Right renal cortex interstitium (tissue), 3 donors: ENCODE measurements at places on chromosomes 16 and 17. TPM values are rescaled to one million over a fixed set of nuclear protein-coding genes. Genes with fewer than 3 reads are reported as not detected.
A peak's percentile ranks its signal among the peaks of the same experiment; 100 is the strongest.

DNA sequence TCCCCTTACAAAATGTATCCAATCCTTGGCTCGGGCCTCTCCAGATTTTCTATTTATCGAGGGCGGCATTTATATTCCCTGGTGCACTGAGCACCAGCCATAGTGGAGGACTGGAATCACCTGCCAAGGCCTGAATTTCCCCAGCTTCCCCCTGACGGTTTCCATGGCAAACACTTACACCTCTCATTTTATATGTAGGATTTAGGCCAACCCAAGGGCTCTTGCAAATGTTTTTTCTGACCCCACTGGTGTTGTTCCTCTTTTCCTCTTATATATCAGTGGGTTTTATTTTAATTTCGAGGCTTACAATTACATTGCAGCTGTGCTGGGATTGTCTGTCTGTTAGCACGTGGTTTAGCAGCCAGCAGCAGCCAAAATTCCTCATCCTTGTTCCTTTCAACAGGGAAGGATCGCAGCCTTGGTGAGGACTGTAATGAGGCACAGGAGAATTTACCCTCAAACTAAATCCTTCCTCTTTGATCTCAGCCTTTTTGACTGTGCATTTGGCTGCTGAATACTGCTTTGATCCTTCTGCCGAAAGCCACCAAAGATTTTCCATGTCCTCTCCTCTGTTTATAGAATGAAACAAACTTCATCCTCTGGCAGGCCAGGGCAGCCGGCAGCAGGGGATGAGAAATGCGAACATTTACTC is 26.5 kb upstream of the CES5A start:
- no peak for DNase-seq

DNA sequence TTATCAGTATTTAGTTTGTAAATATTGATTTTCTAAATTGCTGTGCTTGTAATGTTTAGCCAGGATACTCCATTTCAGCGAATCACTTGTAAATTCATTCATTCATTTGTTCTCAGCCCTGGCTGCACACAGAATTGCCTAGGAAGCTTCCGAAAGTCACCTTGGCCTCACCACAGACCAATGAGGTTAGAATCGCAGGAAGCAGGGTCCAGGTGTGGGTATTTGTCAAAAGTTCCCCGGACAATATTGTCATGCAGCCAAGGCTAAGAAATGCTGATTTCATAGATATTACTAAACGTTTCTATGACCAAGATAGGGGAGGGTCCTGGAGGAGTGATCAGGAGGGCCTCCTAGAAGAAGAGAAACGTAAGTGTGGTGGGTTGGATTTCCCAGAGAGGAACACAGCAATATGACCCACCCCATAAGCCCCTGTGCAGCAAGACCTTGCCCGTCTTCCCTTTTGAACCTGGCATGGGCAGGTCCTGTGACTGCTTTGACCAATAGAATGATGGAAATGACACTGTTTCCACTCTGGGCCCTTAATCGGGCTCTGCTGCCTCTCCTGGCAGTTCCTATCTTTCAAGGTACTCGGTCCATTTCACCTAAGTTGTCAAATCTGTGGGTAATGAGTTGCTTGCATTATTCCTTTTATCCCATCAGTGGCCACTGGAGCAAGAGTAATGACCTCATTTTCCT is 238.7 kb downstream of the FOXL1 start:
- no peak for DNase-seq

DNA sequence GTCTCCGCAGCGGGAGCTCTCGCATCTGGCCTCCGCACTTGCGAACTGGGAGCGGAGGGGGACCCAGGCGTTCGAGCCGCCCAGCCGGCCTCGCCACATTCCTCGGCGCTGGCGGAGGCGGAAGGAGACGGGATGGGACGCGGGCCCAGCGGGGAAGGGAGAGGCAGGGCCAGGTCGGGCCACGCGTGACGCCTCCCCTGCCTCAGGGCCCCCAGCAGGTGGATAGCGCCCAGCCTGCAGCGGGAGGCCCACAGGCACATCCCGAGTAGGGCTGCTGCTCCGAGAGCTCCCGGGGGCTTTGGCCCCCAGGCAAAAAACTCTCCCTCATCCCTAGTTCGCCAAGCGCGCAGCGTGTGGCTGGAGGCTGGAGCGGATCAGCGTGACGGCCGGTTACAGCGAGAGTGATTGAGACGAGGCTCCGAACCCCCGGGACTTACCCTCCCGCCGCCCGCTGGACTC is 800 bp downstream of the PLEKHH3 start:
- DNase-seq = no peak

DNA sequence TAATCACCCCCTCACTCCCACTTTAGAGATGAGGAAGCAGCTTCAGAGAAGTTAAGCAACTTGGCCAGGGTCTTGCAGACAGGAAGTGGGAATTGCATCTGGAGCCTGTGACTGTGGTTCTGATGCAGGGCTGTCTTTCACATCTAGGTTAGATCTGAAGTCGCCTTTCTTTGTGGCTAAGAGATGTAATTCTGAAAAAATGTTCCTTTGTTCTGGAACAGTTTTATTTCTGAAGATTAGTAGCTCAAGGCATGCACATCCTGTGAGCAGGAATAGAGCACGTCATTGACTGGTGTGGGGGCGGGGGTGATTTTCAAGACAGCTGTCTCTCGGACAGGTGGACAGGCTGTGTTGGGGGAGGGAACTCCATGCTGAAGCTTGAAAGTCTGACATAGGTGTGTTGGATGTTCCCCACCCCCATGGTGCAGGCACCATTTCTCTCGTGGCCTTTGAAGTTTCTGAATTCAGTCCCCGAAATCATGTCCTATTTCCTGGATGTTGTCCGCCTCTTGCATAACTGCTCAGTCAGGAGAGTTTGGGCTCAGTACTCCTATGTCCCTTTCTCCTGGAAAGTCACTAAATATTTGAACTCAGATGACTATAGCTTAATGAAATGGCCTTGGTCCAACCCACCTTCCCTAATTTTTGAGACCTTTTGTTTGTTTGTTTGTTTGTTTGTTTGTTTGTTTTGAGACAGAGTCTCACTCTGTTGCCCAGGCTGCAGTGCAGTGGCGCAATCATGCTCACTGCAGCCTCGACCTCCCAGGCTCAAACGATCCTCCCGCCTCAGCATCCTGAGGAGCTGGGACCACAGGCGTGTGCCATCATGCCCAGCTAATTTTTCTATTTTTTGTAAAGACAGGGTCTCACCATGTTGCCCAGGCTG is 21.0 kb upstream of the HERPUD1 start:
- no peak for DNase-seq

- no peak for DNase-seq
Observed at GRCh38 chr17:1179818-1180742, at the start of gene ABR. Gene ABR, minus strand, starts transcription at chr17:1179981. Its CDS starts 254 bp downstream, at chr17:1179727.

DNA sequence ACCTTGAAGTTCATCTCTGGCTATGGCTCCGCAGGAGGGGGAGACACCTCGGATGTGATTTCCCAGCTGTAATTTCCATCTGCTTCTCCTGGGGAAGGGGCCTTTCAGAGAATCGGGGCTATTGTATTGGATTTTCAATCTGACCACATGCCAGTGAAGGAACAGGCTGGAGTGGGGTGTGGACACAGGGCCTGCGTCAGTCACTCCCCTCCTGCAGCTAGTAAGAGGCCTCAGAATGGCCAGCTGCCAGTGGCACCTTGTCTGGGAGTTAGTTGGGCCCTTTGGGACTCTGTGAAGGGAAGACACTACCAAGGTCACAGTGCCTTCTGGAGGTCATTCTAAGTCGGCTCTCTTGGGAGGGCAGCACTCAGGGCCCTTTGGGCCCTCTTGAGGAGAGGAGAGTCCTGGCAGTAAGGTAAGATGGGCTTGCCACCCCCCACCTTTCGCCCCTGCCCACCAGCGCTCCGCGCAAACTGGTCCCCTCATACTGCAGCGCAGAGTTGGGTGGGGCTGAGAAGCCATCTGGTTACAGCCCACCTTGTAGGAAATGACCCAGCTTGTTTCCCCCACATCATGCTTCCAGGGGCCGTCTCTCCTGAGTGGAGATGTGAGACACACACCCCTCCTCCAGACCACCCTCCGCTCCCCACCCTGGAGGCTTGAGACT is 5.4 kb downstream of the NXPH3 start:
- DNase-seq = no peak

DNA sequence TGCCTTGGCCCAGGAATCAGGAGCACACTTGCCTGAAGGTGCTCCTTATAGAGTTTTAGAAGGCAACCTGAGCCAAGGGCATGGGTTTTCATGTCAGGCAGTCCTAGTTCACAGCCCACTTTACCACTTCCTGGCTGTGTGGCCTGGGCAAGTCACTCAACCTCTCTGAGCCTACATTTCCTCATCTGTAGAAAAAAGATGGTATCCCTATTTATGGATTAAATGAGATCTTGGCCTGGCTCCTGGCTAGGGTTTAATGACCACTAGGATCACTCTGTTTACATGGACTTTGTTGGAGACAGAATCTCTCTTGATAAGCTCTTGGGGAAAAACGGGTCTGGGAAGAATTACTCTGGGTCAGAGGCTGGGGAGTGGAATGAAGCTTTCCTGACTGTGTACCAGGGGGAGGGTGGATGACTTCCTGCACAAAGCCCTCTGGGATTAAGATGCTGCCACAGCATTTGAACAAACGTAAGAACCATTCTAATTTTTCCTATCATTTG is 2.3 kb downstream of the MT2A start:
- DNase-seq = no peak

GRCh38 chr17:2044263-2044894 is 2.6 kb downstream of the OVCA2 start:
- no peak for DNase-seq

GRCh38 chr17:57102122-57102521 is 17.1 kb downstream of the AKAP1 start:
- DNase-seq = no peak

DNA sequence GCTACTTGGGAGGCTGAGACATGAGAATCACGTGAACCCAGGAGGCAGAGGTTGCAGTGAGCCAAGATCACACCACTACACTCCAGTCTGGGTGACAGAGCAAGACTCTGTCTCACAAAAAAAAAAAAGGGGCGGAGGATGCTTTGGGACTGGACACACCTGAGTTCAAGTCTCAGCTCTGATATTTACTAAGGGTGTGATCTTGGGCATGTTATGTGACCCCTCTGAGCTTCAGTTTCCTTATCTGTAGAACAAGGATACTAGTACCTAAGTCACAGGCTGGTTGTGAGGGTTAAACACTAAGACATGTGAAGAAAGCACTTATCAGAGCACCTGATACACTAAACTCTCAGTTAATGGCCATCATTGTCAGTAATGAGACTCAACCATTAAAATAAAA is 25.9 kb downstream of the HOXB1 start:
- no peak for DNase-seq

DNA sequence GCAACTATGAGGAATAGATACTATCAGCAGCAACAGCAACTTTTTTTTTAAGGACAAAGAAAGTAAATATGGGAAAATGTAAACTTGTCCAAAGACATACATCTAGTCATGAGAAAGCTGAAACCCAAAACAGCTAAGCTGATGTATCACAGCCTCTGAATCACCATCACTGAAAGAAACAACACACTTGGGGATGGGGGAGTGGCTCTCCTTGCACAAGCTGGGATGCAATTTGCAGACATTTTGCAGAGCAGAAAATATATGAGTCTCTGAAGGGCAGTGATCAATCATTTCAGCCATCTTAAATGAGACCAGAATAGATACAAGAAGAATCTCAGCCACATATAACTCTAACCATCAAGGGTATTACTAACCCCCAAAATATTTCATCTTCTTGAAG is 79.1 kb downstream of the GRIN2A start:
- no peak for DNase-seq

- DNase-seq = peak; percentile 49
Observed at GRCh38 chr17:34254651-34255380, at the start of gene CCL2. Gene CCL2, plus strand, starts transcription at chr17:34255285. Its CDS starts 65 bp downstream, at chr17:34255350.

DNA sequence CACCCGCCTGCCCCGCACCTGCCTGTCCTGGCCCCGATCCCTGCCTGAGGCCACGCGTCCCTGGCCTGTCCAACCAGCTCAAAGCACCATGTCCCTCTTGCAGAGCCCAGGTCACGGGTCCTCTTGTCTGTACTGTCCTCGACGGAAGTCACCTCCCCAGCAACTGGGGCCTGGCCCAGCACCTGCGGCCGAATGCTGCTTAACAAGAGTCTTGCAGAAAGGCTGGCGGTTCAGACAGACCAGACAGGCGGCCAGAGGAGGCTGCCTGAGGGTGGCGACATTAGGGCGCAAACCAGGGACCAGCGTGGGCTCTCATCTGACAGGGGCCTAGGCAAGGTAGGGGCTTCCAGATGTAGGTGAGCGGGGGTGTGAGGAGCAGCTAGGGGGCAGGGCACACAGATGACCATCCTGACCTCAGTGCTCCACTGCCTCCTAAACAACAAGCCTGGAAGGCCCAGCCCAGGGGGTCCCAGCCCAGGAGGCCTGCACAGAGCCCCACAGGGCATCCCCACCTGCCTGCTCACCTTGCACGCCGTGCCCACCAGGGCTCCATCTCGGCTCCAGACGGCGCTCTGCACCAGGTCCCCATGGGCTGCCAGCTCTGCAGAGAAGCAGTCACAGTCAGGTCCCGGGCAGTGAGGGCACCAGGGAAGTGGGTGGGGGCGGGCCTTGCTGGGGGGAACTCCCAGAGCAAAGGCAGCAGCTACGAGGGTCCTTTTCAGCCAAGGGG is 11.3 kb downstream of the CORO7 start:
- DNase-seq = no peak

DNA sequence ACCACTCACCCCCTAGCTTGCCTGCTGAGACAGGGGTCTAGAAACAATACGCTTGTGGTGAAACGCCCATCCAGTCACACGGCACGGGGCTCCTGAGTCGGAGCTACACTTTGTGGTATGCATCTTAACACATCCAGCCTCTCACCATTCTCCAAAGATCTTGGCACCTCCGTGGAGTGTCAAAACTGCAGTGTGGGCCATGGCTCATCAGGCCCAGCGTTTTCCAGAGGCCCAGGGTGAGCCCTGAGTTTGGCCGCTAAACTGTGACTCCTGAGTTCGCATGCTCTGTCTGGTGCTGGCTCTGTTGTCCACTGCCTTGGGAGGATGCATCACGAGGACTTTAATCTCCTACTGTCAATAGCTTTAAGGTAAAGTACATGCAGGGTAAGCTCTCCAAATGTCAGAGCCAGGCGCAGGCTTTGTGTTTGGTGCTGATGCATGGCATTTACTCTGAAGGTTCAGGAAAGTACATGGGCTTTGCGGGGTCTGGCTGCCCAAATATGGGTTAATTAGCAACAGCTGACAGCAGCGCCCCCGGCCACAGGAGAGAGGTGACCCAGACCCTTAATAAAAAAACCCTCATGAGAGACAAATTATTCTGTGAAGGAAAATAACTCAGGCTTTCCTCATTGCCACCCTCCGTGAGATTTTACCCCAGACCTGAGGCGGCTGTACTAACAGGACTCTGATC is 118.4 kb downstream of the CCDC182 start:
- no peak for DNase-seq

The NECAB2 gene
- 1.5 TPM for polyA plus RNA-seq

The SLC5A2 gene
- 46.7 TPM for polyA plus RNA-seq

The ARHGAP23 gene
- polyA plus RNA-seq = 63.1 TPM

The HOXB1 gene
- 0.35 TPM for polyA plus RNA-seq

The KRT13 gene
- 0.34 TPM for polyA plus RNA-seq

The PDPR gene
- polyA plus RNA-seq = 36.0 TPM

The PRR35 gene
- polyA plus RNA-seq = 7.4 TPM

The KRT10 gene
- polyA plus RNA-seq = 44.7 TPM

The SEPTIN1 gene
- 2.2 TPM for polyA plus RNA-seq

The SULT1A1 gene
- polyA plus RNA-seq = 20.6 TPM
